ENCODE measurements at places on chromosomes 5 and 9.

- DNase-seq = no peak
These were observed 100.8 kb upstream of the TBCA start for GRCh38 chr5:77876862-77877502.

DNA sequence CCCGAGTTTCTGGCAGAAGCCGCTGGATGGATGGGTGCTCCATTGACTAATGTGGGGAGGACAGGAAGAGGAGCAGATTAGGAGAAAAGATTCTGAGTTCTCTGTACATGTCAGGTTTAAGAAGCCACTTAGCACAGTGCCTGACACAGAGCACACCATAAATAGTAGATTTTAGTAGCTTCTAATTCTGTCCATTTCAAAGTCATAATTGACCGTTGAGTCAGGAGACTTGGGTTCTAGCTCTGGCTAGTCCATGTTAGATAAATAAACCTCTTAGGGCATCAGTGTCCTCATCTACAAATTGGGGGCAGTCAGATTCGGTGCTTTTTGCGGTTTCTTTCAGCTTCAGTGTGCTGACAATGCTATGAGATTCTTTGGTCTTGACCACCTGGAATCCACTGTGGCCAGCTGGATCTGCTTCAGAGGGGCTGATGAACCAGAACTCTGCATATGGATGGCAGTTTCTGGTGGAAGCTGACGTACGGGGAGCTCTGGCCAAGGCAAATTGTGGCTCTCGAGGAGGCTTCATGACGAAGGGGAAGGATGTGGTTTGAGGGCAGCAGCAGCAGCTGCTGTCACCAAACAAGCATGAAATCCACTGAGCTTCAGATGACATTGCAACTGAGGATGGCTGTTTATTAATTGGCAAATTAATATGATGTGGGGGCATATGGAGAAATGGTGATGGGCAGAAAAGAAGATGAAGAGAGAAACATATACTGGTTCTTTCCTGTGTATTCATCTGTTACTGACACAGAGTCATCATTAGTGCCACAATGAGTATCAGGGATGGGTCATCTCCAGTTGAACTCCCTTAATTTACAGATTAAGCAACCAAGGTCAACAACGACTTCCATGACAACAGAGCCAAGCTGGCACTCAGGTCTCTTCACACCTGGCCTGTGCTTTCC, 134.4 kb downstream of the AOPEP start:
- DNase-seq = peak; percentile 52

GRCh38 chr9:117160254-117160653, 254.6 kb downstream of the ASTN2 start:
- DNase-seq = no peak

DNA sequence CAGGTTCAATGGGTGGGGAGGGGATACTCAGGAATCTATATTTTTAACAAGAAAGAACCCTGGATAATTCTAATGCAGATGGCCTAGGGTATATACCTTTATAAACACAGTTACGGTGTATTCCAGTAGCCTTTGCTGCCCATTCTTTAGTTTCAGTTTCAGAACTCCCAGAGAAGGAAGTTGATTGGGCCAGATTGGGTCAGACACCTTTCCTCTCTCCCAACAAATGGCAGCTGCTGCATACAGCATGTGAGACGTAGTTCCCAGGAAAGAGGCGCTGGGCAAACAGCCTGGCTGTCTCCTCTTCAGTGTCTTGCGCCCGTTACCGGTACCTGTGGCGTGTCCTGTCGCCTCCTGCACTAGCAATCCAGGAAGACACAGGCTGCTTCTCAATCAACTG, 20.4 kb downstream of the ACO1 start:
- DNase-seq = no peak

DNA sequence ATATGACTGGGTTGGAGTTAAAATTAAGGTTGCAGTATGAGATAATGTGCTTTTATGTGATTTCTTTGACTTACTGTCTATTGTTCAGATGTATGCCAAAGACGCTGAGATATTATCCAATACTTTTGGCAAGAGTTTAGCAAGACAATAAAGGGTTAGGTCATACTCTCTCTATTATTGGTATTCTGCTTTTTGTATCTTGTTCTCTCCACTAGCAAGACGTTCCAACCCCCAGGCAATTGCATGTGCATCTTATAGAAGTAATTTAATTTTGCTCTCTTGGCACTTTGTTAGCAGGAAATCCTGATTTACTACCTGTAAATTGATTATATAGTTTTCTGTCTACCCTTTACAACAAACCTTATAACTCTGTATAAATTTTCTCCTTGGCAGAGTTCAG, 1093.6 kb downstream of the CDH9 start:
- no peak for DNase-seq

GRCh38 chr9:110579862-110580219, 300 bp upstream of the SVEP1 start:
- no peak for DNase-seq

Data from T-helper 9 cell (primary cell).